ENCODE measurements at places on chromosomes 3 and 15.

GRCh38 chr3:181403876-181404660, 307.7 kb upstream of the SOX2 start:
- DNase-seq, result no peak

DNA sequence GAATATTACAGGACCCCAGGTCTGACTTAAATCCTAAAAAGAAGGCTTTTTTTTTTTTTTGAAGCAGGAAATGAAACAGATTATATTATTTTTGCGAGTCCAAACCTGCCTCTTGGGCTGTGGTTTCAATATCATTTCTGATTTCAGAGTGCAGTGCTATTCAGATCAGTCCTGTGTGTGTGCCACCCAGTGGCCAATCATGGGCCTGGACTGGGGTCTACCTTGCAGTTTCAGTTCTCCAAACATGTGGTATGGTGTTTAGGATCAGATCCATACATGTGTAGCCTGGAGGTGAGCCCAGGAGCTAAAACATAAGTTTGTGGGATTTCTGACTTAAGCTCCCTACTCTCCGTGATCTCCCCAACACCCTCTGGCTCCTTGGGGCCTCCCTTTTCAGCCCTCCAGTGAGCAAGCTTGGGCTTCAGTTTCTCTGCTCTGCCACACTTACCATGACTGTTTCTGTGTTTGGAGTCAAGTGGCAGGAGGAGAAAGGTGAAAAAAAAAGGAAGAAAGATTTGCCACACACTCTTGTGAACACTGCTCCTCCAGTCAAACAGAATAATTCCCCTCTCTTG, 12.1 kb upstream of the THSD4 start:
- DNase-seq, result no peak

- DNase-seq, result no peak
These were observed 32.3 kb downstream of the FSTL1 start for GRCh38 chr3:120418446-120418845.

DNA sequence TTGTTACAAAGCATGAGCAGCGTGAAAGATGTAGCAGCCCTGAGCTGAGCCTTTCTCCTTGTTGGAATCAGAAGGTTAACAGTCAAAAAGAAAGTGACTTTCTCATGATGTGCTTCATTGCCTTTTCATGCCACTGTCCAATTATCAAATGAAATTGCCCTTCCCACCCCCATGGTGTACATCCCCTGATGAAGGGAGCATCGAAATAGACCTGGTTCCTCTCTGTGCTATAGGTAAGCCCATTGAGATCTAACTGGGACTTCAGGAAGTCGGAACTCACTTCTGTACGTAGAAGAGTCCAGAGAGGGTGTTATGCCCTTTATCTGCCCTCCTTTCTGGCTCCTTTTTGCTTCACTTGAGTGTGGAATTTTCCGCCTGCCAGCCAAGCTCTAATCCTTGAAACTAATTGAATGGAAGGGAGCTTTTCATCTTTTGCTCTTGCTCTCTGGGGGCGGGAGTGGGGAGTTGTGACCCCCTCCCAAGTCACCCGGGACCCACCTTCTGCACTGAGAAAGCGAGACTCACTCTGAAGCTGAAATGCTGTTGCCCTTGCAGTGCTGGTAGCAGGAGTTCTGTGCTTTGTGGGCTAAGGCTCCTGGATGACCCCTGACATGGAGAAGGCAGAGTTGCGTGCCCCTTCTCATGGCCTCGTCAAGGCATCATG, 20.9 kb downstream of the ABHD6 start:
- DNase-seq, result no peak

- DNase-seq, result no peak
These were observed 24.1 kb upstream of the MITF start for GRCh38 chr3:69715204-69715603.

Measured in stimulated activated CD8-positive, alpha-beta memory T cell treated with anti-CD3 and anti-CD28 coated beads, Interleukin-4, amount 100 ng/mL, for 4 hours (primary cell).